ENCODE measurements at places on chromosomes 2 and 18.
A peak's percentile ranks its signal among the peaks of the same experiment; 100 is the strongest.

- no peak for DNase-seq
Measured at GRCh38 chr2:197280015-197280702, 30.4 kb downstream of the ANKRD44 start.

DNA sequence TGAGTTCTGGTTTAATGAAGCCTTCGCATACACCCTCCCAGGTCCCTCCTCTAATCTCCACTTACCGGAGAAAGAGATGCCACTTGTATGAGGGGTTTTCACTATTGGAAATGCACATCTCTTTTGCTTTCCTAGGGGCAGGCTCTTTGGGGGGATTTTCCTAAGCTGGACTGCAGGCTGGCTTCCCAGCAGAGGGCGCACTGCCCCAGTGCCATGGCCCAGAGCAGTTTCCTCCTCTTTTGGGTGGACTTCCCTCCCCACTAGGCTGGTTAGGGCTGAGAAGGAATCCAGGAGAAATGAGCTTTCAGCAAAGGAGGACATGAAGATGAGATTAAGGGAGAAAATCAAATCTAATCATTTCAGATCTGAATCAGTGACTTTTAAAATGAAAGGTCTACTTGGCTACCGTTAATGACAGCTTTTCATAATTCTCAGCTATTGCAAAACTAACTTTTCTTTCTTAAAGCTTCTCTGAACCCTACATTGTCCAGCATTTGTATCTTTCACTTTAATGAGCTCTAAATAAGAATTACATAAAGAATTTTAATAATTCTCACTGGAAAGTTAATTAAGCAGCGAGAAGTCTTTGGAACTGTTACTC, 784.1 kb upstream of the FANCL start:
- peak; percentile 3 for DNase-seq

- DNase-seq = no peak
Measured at GRCh38 chr2:112001942-112002341, 53.1 kb upstream of the TMEM87B start.

- no peak for DNase-seq
Measured at GRCh38 chr2:120466704-120467054, 120.7 kb downstream of the INHBB start.

DNA sequence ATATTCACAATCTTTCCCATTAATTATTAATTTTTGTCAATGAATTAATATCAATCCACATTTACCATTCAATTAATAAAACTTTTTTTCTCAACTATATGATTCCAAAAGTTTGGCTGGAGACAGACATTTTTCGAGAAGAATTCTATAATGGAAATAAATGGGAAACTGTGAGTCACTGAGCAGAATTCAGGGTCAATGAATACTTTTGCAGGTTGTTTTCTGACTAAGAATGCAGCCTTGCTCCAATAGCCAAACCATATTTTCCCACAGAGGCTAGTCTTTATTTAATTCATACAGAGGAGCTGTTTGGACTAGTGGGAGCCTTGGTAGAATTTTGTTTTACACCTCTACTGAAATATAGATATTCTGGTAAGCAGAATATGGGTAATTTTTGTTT, 82.3 kb downstream of the ARHGAP28 start:
- DNase-seq = no peak

DNA sequence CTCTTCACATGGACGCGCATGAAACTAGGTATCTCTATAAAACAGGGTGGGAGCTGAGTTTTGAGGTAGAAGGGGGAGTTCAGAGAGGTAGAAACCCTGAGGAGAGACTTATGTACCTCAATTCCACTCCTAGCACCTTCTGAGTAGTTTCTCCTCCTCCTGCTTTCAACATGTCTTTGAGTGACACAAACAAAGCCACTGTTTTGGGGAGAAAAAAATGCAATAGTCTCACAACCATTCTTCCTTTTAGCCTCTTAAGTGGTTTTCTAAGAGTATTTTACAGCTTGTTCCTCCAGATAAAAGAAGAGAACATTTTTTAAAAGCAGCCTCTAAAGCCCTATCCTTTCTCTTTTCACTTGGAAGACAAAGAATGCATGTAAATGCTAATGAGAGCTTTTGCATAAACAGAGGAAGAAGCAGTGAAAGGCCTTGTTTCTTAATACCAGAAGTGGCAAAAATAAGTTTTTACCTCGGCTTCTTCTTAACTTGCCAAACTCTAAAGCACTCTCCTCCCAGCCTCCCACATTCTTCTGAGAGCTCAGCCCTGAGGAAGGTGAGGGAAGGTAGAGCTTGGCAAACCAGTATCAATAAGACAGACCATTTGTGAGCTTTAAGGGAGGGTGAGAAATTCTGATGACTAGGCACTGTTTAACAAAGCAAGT, 1304.4 kb upstream of the ACVR2A start:
- no peak for DNase-seq

GRCh38 chr2:23707096-23707495, 219.8 kb downstream of the ATAD2B start:
- DNase-seq = no peak

DNA sequence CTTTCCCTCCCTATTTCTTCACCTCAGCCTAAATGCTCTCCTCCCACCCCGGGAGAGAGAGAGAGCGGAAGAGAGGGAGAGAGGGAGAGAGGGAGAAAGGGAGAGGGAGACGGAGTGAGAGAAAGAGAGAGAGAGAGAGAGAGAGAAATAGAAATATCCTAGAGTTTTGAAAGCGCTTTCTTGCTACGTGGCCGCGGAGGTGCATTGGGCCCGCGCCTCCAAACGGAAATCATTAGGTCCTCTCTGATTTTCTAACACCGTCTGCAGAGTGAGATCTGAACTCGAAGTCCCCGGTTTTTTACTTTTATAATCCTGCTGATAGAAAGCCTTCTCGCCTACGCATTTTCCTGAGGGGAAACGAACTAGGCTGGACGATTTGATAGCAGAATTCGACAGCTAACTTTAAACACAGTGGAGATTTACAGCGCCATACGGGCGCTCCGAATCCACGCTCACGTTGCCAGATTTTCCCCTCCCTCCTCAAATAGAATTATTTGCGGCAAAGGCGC, 903 bp upstream of the EVX2 start:
- DNase-seq = no peak

- DNase-seq = peak; percentile 2
Measured at GRCh38 chr18:27599202-27599829, 414.2 kb upstream of the CHST9 start.

DNA sequence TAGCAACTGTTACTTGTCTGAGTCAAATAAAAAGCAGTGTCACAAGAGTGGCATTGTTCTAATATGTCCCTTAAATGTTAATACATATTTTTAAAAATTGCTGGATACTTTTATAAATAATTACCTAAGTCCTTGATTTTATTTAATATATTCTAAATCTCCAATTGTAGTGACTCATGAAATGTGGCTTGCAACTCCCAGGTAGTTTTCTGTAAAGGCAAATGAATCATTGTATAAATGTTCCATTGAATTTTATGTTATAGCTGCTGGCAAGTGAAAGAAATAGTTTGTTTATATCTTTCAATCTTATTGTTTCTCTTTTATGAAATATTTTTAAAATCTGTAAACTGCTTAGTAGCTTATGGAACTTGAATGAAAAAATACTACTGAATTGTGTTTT, 32.7 kb upstream of the C1GALT1C1L start:
- no peak for DNase-seq

DNA sequence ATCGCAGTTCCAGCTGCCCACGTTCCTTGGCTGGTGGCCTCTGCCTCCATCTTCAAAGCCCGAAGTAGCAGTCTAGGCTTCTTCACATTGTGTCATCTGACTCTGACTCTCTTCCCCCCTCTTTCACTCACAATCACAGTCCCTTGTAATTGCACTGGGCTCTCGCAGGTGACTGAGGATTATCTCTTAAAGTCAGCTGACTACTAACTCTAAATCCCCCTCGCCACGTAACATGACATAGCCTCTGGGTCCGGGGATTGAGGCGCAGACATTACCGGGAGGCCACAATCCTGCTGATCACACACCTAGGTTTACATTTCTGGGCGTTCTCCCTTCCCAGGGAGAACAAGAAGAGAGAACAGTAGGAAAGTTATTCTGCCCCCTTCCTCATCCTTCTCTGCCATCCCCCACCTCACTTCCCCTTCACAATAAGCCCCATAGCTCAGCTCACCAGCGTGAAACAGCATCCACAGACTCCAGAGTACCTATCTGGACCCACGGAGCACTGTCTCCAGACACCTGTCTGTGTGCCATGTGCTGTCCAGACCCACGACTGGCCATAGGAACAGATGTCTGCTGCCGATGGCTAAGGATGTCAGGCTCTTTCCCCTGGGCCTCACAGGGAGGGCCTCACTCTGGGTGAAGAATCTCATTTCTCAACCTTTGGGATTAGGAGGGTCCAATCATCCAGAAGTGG, 64.3 kb upstream of the FZD7 start:
- no peak for DNase-seq

DNA sequence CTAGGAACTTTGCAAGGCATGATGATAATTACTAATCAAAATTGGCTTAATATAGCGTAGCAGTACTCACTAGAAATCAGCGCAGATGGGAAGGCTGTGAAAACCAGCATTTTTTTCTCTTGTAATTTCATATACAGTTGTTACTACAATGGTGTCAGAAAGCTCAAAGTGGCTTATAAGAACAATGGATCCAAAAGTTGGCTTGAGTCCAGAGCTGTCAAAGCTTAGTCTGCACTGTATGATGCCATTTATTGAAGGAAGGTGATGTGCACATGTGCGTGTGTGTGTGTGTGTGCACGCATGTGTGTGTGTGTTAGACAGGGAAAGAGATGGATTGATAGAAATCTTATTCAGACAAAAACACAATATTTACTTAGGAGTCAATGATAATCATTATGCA, 341.3 kb downstream of the TGIF1 start:
- DNase-seq = no peak
